ENCODE measurements at places on chromosomes 1 and 21.

- no peak for DNase-seq
Measured at GRCh38 chr1:70057500-70057899, 147.9 kb downstream of the LRRC40 start.

- DNase-seq = no peak
Measured at GRCh38 chr1:215830226-215830810, 263.2 kb downstream of the KCTD3 start.

GRCh38 chr21:27743971-27744564 is 777.2 kb upstream of the ADAMTS5 start:
- DNase-seq = no peak

DNA sequence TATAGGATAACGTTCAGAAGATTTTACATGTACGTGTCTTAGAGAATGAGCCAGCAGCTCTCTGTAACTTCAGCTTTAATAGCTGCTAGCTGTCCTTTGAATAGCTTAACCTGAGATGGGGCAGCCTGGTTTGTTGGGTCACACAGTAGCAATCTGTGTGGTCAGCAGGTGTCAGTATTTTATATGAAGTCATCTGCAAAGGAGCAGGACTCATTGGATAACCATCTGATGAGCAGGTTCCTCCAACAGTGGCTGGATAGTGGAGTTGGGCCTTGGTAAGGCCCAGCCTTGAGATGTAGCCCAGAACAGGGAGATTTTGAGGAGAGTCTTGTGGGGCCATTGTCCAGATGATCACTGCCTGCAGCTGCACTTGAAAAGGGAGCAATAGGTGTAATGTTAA is 6.4 kb downstream of the GSTM5 start:
- DNase-seq = no peak

GRCh38 chr21:29433366-29434059 is 134.8 kb downstream of the BACH1 start:
- DNase-seq = no peak

DNA sequence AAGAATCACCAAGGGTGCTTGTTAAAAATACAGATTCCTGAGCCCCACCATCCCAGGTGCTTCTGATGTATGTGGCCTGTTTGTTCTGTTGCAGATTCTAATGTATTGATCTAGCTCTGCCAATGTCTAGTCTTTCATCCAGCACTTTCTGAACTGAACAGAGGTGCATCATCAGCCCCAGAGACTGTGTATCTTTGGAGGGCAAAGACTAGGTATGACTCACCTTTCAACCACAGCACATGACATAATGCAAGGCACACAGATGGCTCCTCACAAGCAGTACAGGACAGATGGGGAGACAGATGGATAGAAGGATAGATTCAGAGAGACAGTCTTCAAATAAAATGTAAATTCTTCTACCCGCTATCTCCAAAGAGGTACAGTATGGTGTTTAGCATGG is 32.3 kb downstream of the CD58 start:
- DNase-seq = no peak

DNA sequence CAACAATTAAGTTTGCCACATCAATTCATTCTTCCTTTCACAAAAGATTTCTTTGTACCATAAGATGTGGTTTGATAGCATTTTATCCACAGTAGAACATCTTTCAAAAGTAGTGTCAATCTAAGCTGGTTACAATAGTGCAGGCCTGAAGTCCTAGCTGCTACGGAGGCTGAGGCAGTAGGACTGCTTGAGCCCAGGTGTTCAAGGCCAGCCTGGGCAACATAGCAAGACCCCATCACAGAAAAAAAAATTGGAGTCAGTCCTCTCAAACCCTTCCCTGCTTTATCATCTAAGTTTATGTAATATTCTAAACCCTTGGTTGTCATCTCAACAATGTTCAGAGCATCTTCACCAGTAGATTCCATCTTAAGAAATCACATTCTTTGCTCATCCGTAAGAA is 31.7 kb downstream of the DENND1B start:
- DNase-seq = no peak

DNA sequence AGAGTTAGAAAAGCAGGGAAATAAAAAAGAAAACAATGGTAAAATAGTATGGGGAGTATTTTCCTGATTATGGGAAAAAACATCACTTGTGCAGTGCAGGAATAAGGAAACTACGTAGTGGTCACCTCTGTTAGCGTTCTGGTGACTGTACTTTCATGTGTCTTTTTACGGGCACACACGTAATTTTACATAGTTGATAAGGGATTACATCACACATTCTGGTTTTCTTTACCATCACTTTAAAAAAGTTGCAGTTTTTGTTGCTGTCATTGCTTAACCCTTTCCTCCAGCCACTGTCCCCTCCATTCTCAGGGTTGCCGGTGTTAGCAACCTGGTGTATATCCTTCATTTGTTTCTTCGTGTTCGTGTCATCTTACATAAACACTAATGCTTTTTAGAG is 35.1 kb downstream of the CNIH3 start:
- DNase-seq = no peak

GRCh38 chr1:215146240-215146975 is 63.9 kb downstream of the KCNK2 start:
- no peak for DNase-seq

DNA sequence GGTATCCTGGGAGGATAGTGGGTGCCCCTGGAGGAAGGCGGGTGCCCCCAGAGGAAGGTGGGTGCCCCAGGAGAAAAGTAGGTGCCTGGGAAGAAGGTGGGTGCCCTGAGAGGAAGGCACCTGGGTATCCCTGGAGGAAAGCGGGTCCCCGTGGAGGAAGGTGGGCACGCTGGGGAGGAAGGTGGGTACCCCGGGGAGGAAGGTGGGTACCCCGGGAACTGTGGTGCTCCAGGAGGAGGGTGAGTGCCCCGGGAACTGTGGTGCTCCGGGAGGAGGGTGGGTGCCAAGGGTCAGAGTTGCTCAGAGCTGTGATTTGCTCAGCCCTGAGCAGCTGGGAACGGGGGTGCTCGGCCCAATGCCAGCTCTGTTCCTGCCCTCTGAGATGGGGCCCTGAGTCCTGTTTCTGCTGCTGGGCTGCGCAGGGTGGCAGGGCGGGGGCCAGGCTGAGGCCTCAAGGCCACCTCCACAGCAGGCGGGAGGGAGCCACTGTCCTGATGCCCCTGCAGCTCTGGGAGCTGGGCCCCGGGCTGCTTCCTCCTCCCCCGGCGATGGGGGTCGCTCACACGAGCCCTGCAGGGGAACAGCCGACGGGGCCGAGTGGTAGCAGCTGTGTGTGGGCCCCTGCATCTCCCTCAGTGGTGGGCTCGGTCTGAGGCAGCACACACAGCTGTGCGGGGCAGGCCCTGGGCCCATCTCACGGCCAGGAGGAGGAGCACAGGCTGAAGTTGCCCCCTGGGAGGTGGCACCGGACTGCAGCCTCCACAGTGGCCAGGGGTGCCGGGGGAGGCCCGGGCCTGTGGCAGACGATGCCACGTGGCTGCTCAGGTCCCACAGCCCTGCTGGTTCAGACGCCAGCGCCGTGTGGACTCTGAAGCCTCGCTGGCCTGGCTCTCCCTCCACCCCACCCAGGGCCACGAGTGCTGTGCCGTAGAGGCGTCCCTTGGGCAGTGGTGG is 57.4 kb downstream of the SLX9 start:
- DNase-seq = no peak

DNA sequence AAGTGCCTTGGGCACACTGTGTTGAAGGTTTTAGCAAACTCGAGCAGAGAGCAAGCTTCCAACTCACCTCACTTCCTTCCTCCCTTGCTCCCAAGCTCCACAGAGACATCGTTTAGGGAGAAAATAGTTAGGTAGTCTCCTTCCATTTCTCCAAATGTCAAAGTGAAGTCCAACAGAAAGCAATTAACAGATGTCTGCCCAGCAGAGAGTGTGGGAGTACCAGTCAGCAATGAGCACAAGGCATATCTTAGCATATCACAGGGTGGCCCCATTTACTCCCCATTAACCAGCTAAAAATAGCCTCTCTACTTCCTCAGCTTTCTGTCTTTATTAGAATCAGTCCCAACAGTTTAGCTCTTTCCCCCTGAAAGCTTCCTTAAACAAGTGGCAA is 334.2 kb upstream of the CAMK1G start:
- no peak for DNase-seq

DNA sequence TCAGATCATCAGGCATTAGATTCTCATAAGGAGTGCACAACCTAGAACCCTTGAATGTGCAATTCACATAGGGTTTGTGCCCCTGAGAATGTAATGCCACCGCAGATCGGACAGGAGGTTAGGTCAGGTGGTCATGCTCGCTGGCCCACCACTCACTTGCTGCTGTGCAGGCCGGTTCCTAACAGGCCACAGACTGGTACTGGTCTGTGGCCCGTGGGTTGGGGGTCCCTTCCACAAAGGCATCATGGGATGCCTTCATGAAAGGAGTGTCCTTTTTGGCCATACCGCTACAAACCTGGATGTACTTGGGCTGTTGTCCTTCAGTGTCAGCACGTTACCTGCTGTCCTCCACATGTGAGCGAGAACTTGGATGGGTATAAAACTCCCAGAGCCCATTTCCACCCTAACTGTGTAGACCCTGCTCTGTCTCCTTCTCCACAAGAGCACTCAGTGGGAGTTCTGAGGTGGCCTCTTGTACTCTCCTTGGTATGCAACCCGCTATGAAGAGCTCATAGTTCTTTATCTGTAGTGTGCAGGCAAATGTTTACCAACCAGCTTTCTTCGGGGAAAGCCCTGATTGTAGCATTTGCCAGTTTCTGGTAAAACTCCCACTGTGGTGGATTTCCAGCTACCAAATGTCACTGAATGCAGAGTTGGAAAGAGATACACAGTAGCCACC is 41.7 kb upstream of the SLC19A1 start:
- no peak for DNase-seq

DNA sequence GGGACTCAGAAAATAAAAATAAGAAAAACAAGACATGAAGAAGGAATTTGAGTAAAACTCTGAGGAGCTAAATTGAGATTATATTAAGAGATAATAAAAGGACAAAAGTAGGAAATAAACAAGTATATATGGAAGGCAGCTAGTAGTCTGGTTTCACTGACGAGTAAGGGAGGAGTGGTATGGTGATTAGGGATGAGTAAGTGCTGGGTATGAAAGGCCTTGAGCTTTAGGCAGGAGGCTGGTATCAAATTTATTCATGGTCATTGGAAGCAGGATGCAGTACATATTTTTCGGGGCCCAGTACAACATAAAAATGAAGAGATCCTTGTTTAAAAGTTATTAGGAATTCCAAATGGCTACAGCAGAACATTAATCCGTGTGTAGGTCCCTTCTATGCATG is 789.7 kb upstream of the PRMT6 start:
- no peak for DNase-seq

GRCh38 chr1:24021403-24022266 is 41.5 kb upstream of the SRSF10 start:
- DNase-seq = no peak

- DNase-seq = no peak
Measured at GRCh38 chr21:15004721-15005370, 60.0 kb downstream of the NRIP1 start.

DNA sequence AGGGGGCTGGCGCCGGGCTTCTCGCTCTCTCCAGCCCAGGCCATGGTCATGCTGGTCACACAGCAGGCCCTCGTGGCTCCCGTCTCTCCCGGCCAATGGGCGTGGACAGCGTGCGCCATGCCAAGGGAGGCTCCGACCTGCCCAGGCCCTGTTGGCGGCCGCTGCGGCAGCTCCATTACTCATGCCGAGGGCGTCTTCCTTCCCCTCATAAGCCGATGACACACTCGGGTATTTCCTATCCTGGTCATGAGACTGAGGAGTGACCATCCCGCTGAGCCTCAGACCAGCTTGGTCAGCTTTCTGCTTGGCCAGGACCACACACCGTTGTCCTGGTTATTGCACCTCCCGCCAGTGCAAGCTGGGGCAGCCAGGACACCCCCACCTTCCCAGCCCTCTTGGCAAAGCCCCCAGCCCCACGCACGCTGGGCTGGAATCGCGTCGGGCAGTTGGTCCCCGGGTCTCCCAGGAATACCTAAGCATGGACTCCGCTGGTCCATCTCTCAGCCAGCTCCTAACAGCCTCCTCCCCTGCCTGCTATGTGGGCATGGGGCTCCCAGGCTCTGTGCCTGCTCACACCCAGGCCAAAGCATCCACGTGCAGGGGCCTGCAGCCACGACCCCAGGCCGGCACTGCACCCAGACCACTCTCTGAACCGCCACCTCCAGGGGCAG is 49.8 kb downstream of the ARHGEF16 start:
- DNase-seq = no peak

GRCh38 chr1:75870951-75871350 is 61.3 kb downstream of the ASB17 start:
- no peak for DNase-seq

GRCh38 chr1:167648978-167649744 is 19.1 kb downstream of the RCSD1 start:
- no peak for DNase-seq

- DNase-seq = no peak
Measured at GRCh38 chr1:9910076-9910422, at the start of gene CTNNBIP1. CTNNBIP1 (minus strand) TSS chr1:9910269; CDS start chr1:9872064, 38,205 bp downstream.

DNA sequence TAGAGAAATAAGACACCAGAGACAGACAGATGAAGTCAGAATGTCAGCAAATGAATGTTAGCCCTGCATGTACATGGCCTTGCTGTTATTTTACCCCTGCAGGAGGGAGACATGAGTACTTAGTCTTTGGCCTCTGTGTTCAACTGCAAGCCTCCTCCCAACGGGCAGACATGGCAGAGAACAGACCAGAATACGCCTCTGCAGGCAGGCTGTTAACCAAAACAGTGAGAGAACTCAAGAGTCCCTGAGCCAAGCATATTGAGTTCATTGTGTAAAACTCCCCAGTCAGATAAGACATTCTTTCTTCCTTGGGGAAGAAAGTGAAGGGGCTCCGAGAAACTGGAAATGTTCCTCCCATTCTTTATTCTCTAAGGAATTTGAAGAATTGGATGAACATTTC is 150.9 kb downstream of the PHTF1 start:
- DNase-seq = no peak

GRCh38 chr21:15408089-15408488 is 321.7 kb upstream of the USP25 start:
- no peak for DNase-seq

DNA sequence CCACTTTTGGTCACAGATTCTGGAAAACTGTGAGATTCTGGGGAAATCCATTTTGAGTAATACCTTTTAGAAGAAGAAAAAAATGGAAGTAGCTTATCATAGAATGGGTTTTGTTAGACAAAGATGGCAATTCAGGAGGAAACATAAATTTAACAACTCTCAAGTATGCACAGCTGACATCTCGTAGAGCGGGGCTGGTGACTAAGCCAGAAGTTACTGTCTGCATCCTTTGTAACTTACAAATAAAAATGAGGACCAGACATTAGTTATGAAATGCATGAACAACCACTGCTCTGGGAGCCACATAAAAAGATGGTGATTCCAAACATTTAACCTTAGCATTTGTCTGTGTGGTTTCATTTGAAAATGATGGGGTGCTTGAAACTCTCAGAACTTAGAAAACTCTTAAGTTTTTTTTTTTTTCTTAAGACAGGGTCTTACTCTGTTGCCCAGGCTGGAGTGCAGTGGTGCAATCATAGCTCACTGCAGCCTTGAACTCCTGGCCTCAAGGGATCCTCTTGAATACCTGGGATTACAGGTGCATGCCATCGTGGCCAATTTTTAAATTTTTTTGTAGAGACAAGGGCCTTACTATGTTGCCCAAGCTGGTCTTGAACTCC is 49.2 kb upstream of the ATP5PO start:
- DNase-seq = no peak

- no peak for DNase-seq
Measured at GRCh38 chr1:185973645-185974044, 239.5 kb downstream of the HMCN1 start.

Measured in stimulated activated CD8-positive, alpha-beta memory T cell treated with anti-CD3 and anti-CD28 coated beads, Interleukin-7, amount 100 ng/mL, for 1 hour (primary cell).